ENCODE measurements at places on chromosomes 6 and 20. TPM values are rescaled to one million over a fixed set of nuclear protein-coding genes. Genes with fewer than 3 reads are reported as not detected.

GRCh38 chr6:33192105-33192646, at the start of gene COL11A2:
Gene COL11A2 (minus strand): TSS chr6:33192467. CDS start chr6:33192240, 227 bp downstream.
- H3K27me3 ChIP-seq: peaks cover 16% of the 10 kb centered on the region
- DNase-seq: no peak
- no peak within 1 kb of the TSS for H3K27ac ChIP-seq
- H3K4me3 ChIP-seq: peak within 1 kb of the TSS; percentile 50

- H3K4me3 ChIP-seq: no peak overlapping the region
- H3K36me3 ChIP-seq: no peaks in the 10 kb centered on the region
- no peaks in the 10 kb centered on the region for H3K4me1 ChIP-seq
- no peaks in the 10 kb centered on the region for H3K27me3 ChIP-seq
- DNase-seq: no peak
- no peak overlapping the region for H3K27ac ChIP-seq
Measured at GRCh38 chr6:9250852-9251251, 815.5 kb upstream of the SLC35B3 start.

DNA sequence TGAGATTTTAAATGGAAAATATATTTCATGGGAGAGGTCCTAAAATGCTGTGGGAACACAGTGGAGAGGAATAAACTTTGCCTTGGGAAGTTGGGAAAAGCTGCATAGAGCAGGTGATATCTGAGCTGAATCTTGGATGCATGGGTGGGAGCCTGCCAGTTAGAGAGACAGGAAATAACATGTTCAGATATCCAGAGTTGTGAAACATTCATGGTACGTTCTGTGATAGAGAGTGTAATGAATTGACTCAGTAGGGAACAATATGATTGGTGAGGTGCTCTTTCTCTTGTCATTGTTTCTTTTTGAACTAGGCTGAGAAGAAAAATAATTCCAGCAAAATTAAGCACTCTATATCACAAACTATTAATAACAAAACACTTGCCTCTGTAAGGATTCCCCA, 72.8 kb downstream of the RPS12 start:
- H3K4me1 ChIP-seq: no peaks in the 10 kb centered on the region
- no peak for DNase-seq
- no peaks in the 10 kb centered on the region for H3K27me3 ChIP-seq
- H3K4me3 ChIP-seq: no peak overlapping the region

- no peak overlapping the region for H3K27ac ChIP-seq
- no peaks in the 10 kb centered on the region for H3K36me3 ChIP-seq
- no peak overlapping the region for H3K4me3 ChIP-seq
- DNase-seq: no peak
- H3K4me1 ChIP-seq: peaks cover 14% of the 10 kb centered on the region
Measured at GRCh38 chr6:37551867-37552266, 52.2 kb upstream of the CCDC167 start.

- DNase-seq: no peak
Measured at GRCh38 chr20:16069389-16070010, 503.7 kb downstream of the KIF16B start.

DNA sequence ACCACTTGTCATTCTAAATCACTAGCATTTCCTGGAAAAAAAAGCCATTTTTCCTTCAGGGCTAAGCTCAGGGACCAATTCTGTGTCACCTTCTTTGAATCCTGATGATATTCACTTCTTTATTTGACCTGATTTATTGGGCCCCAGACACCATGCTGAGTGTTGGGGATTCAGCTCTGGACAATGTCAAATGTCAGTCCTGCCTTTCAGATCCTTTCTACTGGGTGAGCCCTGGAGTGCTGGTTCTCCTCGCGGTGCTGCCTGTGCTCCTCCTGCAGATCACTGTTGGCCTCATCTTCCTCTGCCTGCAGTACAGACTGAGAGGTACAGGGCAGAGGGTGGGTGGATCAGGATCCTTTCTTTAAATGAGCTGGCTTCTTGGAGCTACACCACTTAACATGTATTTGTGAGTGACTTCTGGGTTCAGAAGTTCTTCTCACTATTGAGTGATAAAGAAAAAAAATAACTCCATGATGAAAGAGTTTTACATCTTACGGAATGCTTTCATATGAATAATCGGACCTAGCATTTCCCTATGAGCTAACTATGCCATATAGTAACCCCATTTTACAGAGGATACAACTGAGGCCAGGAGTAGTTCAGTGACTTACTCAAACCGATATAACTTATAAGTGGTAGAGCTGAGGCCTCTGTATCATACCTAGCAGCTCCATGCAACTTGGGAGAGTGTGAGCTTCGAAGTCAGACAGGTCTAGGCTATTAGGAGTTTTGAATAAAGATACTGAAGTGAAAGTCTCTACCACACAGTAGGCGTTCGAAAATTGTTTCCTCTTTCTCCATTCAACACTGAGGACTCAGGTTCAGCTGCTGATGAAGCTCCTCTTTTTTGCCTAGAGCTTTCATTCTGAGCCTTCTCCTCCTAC, 9.3 kb downstream of the MOG start:
- H3K27ac ChIP-seq: no peak overlapping the region
- H3K4me3 ChIP-seq: no peak overlapping the region
- no peaks in the 10 kb centered on the region for H3K4me1 ChIP-seq
- peaks cover 4% of the 10 kb centered on the region for H3K27me3 ChIP-seq
- DNase-seq: no peak

DNA sequence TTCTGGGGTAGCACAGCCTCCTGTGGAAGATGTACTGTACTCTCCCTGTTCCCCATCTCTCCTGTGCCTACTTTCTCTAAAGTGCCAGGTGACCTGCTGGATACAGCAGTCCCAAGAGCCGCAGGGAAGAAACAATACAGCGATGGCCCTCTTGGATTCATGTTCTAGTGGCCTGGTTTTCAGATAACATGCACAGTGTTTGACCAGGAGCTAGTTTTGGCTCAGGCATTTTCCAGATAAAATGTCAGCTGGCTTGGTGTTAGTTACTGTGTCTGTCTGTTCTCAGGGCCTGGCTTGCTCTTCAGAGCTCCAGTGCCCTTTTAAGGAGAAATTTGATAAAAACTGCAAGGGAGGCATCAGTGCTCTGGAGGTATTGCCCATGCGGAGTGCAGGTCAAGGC, 41.3 kb downstream of the GABRR2 start:
- no peaks in the 10 kb centered on the region for H3K4me1 ChIP-seq
- H3K36me3 ChIP-seq: no peaks in the 10 kb centered on the region
- H3K27ac ChIP-seq: no peak overlapping the region
- no peak for DNase-seq

DNA sequence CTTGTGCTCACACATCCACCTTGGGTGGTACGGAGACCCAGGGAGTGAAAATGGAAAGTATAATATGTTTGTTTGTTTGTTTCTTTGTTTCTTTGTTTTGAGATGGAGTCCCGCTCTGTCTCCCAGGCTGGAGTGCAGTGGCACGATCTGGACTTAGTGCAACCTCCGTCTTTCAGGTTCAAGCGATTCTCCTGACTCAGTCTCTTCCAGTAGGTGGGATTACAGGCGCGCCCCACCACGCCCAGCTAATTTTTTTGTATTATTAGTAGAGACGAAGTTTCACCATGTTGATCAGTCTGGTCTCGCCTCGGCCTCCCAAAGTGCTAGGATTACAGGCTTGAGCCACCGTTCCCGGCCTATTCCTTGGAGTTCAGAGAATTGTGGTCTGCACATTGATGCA, 115.4 kb downstream of the TRIM27 start:
- peaks cover 59% of the 10 kb centered on the region for H3K27me3 ChIP-seq
- no peaks in the 10 kb centered on the region for H3K4me1 ChIP-seq
- H3K4me3 ChIP-seq: no peak overlapping the region
- peak overlapping the region; percentile 44 for H3K27ac ChIP-seq

GRCh38 chr6:25263657-25264056, 15.5 kb upstream of the CARMIL1 start:
- H3K27me3 ChIP-seq: no peaks in the 10 kb centered on the region
- DNase-seq: no peak
- H3K4me3 ChIP-seq: no peak overlapping the region
- H3K27ac ChIP-seq: no peak overlapping the region
- no peaks in the 10 kb centered on the region for H3K4me1 ChIP-seq
- no peaks in the 10 kb centered on the region for H3K36me3 ChIP-seq

GRCh38 chr6:158087224-158087867, 80.7 kb downstream of the SERAC1 start:
- no peak overlapping the region for H3K4me3 ChIP-seq
- H3K36me3 ChIP-seq: peaks cover 14% of the 10 kb centered on the region
- no peaks in the 10 kb centered on the region for H3K27me3 ChIP-seq
- H3K4me1 ChIP-seq: no peaks in the 10 kb centered on the region

DNA sequence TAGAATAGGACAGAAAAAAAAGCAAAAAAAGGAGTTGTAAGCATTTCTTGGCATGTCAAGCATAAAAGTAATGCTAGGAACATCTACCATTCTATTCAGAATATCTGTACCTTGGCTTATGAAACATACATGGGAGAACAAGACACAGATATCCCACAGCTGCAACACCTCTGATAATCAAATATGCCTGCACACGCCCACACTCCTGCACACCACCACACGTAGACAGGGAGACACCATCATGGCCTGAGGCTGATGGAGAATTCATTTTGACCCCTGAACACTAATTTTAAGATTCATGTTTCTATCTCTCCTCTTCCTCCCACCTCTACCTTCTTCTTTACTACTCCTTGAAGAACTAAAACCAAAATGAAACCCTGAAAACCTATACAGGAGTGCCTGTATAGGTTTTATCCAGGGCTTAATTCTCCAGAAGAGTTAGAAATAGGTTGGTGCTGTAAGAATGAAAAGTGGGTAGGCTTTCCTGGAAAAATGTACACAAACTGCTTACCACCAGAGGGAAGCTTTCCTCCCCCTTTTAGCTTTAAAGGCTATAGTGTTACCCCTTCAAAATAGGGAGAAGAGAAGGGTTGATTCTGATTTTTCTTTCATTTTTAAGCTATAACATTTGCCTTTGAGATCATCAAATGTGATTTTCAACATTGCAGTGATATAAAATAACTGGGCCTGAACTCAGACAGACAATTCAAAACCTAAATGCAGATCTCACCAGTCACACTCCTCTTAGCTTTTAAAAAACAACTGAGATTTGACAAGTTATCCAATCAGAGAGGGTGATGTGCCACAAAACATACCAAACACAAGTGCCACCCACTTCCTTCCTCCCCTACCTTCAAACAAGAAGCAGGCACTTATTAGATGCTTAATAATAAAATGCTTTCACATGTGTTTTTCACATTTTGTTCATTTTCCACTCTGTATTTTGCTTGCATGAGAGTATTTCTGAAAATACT, 57.9 kb downstream of the ELOVL5 start:
- no peaks in the 10 kb centered on the region for H3K27me3 ChIP-seq
- peaks cover 58% of the 10 kb centered on the region for H3K4me1 ChIP-seq
- peak overlapping the region; percentile 2 for H3K4me3 ChIP-seq
- H3K36me3 ChIP-seq: peaks cover 8% of the 10 kb centered on the region
- H3K27ac ChIP-seq: peak overlapping the region; percentile 7
- DNase-seq: peak; percentile 51

DNA sequence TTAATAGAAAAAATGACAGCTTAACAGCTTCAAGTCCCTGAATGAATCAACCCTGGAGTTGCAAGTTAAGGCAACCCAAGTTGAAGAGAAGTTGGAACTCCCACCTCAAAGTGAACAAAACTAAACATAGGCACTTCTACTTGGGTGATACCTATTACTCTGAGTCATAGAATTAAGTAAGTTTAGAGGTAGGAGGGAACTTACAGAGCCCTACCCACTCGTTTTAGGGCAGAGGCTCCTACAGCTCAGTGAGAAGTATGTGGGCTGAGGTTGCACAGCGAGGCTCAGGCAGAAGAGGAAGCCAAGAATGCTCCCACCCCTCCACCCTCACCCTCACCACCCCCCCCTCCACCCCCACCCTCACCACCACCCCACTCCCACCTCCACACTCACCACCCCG, 42.2 kb downstream of the NFATC2 start:
- peaks cover 67% of the 10 kb centered on the region for H3K4me1 ChIP-seq
- H3K27ac ChIP-seq: peak overlapping the region; percentile 45
- H3K4me3 ChIP-seq: no peak overlapping the region
- no peaks in the 10 kb centered on the region for H3K36me3 ChIP-seq
- H3K27me3 ChIP-seq: no peaks in the 10 kb centered on the region

The WFDC2 gene
- 0.55 TPM for total RNA-seq

The STX11 gene
- 30.0 TPM for total RNA-seq

The MKKS gene
- 7.7 TPM for total RNA-seq

The CALHM4 gene
- total RNA-seq: not detected

The EYS gene
- total RNA-seq: not detected

All from CD8-positive, alpha-beta memory T cell (primary cell).